Vagina (tissue), 2 donors: ENCODE measurements at places on chromosomes 7 and 10. TPM values are rescaled to one million over a fixed set of nuclear protein-coding genes. Genes with fewer than 3 reads are reported as not detected.

GRCh38 chr7:6398943-6399342 lies 48.8 kb downstream of the DAGLB start:
- H3K27ac ChIP-seq, result peak overlapping the region; percentile 6
- DNase-seq, result no peak
- no peaks in the 10 kb centered on the region for H3K36me3 ChIP-seq
- peaks cover 68% of the 10 kb centered on the region for H3K4me1 ChIP-seq
- H3K27me3 ChIP-seq, result no peaks in the 10 kb centered on the region

GRCh38 chr7:85851571-85852193 lies 664.8 kb upstream of the SEMA3D start:
- no peak for DNase-seq
- H3K4me1 ChIP-seq, result no peaks in the 10 kb centered on the region
- H3K36me3 ChIP-seq, result no peaks in the 10 kb centered on the region
- no peak overlapping the region for H3K4me3 ChIP-seq

DNA sequence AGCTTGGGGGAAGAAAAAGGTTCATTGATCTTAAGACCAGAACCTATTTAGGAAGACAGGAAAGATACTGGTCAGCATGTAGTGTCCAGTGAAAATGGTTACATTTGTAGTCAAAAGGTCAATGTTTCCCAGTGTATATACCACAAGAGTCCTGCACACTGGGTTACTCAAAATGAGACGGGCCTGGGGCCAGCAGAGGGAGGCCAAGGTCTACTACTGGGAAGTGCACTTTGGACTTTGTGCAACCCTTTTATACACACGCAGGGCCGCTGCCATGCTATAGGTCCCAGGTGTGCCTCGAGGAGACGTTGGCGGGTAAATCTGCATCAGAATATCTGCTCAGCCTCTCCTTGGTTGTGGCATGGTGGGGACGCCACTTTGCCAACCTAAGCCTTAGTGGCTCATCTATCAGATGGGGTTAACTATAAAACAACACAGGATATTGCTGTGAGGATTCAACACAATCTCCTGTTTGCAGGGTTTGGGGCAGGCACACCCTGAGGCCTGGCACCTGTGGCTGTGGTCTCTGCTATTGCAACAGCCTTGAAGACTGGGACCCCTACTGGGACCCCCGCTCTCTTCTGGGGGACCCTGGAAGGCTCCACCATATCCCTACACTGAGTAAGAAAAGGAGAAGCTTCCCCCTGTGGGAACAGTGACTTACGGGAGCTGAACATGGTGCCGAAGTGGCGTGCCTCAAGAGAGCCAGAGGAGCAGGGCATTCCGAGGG lies 19.7 kb downstream of the CLRN3 start:
- H3K27me3 ChIP-seq, result no peaks in the 10 kb centered on the region
- H3K4me1 ChIP-seq, result no peaks in the 10 kb centered on the region
- H3K4me3 ChIP-seq, result no peak overlapping the region
- DNase-seq, result peak; percentile 61

DNA sequence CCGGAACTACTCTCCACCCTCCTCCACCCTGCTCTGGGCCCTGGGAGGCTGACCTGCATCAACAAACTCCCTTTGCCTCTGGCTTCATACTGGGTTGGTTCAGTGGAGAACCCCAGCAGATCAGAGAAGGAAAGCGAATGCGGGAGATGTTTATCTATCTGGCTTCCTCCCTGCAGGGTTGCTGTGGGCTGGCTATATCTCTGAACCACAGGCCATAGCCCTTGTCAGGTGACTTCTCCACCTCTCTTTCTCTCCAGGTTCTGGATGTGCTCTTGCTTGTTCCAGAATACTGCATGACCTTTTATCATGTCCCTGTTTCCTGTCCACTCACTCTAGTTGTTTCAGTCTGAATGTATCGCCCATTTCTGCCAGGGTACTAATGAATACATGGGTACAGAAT lies 51.7 kb upstream of the IFRD1 start:
- H3K4me1 ChIP-seq, result no peaks in the 10 kb centered on the region
- no peak for DNase-seq
- no peaks in the 10 kb centered on the region for H3K36me3 ChIP-seq
- H3K27me3 ChIP-seq, result no peaks in the 10 kb centered on the region
- H3K27ac ChIP-seq, result no peak overlapping the region
- no peak overlapping the region for H3K4me3 ChIP-seq

DNA sequence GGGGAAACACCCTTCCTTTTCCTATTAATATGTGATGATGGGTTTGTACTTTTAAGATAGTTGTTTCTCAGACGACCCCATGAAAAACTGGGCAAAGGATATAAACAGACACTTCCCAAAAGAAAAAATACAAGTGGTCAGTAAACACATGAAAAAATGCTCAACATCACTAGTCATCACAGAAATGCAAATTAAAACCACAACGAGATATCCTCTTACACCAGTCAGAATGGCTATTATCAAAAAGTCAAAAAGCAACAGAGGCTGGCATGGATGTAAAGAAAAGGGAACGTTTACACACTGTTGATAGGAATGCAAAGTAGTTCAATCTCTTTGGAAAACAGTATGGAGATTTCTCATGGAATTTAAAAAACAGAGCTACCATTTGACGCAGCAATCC lies 111.4 kb upstream of the ZEB1 start:
- no peaks in the 10 kb centered on the region for H3K4me1 ChIP-seq
- H3K4me3 ChIP-seq, result no peak overlapping the region
- DNase-seq, result no peak
- no peaks in the 10 kb centered on the region for H3K36me3 ChIP-seq

DNA sequence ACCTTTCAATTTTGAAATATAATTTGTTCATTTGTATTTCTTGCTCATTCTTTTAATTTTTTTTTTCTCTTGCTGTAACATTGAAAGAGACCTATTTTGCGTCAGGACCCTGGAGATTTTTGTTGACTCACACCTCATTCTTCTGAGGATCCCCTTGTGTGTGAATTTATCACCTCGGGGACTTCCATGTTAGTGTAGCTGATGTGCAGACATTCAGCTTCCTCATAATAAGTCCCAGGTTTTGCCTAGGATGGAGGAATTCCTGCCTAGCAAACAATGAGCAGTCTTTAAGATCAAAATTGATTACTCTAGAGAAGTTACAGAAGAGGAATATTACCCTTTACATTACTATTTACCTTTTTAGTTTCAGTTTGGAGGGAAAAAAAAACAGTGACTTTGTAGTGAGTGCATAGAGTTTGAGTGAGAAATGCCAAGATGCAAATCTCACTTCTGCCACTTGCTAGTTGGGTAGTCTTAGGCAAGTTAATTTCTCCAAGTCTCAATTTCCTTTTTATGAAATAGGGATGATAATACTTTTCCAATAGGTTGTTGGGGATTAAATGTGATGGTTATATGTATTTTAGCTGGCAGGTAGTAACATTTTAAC lies 14.3 kb downstream of the TES start:
- DNase-seq, result no peak
- H3K4me1 ChIP-seq, result peaks cover 21% of the 10 kb centered on the region
- no peaks in the 10 kb centered on the region for H3K36me3 ChIP-seq

DNA sequence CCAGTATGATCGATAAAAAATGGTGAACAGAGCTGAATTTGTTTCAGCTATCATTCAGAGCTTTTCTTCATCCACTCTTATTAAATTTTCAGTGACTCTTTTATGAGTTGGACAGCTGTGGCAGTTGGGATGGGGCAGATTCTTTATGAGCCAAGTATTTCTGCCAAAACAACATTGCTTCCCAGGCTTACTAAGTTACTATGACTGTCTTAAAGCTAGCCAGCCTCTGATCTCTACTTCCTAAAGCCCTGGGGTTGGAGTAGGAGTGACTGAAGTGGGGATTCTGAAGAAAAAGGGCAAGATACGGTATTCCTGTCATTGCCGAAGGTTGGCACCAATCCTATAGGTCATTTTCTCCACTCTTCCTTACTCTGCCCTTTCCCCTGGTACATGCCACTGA lies 12.7 kb downstream of the RPP30 start:
- H3K36me3 ChIP-seq, result no peaks in the 10 kb centered on the region
- no peaks in the 10 kb centered on the region for H3K4me1 ChIP-seq
- no peak for DNase-seq
- no peak overlapping the region for H3K27ac ChIP-seq
- no peak overlapping the region for H3K4me3 ChIP-seq

VDAC2 gene
- 127 TPM for total RNA-seq

GRCh38 chr7:159271781-159272180 lies 127.1 kb upstream of the VIPR2 start:
- DNase-seq, result no peak
- H3K4me1 ChIP-seq, result no peaks in the 10 kb centered on the region
- no peaks in the 10 kb centered on the region for H3K27me3 ChIP-seq
- H3K36me3 ChIP-seq, result no peaks in the 10 kb centered on the region
- H3K27ac ChIP-seq, result no peak overlapping the region

PAPOLB gene
- not detected for total RNA-seq

- H3K4me3 ChIP-seq, result no peak overlapping the region
- no peak overlapping the region for H3K27ac ChIP-seq
- H3K4me1 ChIP-seq, result no peaks in the 10 kb centered on the region
- H3K27me3 ChIP-seq, result no peaks in the 10 kb centered on the region
- no peak for DNase-seq
- no peaks in the 10 kb centered on the region for H3K36me3 ChIP-seq
Measured at GRCh38 chr7:84088802-84089201, 105.8 kb downstream of the SEMA3A start.

ACSM6 gene
- not detected for total RNA-seq

DNA sequence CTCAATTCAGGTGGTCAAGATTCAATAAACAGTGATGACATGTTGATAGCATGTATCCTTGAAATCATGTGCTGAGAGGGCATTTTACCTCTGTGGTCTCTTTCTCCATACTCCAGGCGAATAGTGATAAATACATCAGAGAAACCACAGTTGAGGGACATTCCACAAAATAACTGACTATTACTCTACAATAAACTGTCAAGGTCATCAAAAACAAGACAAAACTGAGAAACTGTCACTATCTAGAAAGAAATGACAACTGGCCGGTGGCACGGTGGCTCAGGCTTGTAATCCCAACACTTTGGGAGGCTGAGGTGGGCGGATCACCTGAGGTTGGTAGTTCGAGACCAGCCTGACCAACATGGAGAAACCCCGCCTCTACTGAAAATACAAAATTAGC lies 16.2 kb downstream of the SFR1 start:
- H3K36me3 ChIP-seq, result no peaks in the 10 kb centered on the region
- no peaks in the 10 kb centered on the region for H3K4me1 ChIP-seq
- no peak overlapping the region for H3K4me3 ChIP-seq
- H3K27me3 ChIP-seq, result no peaks in the 10 kb centered on the region

AKR1D1 gene
- total RNA-seq, result not detected

NUTM2E gene
- not detected for total RNA-seq

ZDHHC4 gene
- 36.3 TPM for total RNA-seq

GRCh38 chr10:103451831-103452505 lies at the start of gene CALHM2:
Gene CALHM2 (minus strand): TSS chr10:103452370. CDS start chr10:103449941, 2,429 bp downstream.
- H3K36me3 ChIP-seq, result no peaks in the 10 kb centered on the region
- H3K27ac ChIP-seq, result peak within 1 kb of the TSS; percentile 89
- peak within 1 kb of the TSS; percentile 76 for H3K4me3 ChIP-seq
- H3K4me1 ChIP-seq, result peaks cover 51% of the 10 kb centered on the region
- no peak for DNase-seq
- no peaks in the 10 kb centered on the region for H3K27me3 ChIP-seq

- H3K36me3 ChIP-seq, result no peaks in the 10 kb centered on the region
- no peak for DNase-seq
- no peaks in the 10 kb centered on the region for H3K27me3 ChIP-seq
- H3K4me3 ChIP-seq, result no peak overlapping the region
Measured at GRCh38 chr7:17029150-17029549, 147.4 kb upstream of the AGR3 start.

DNA sequence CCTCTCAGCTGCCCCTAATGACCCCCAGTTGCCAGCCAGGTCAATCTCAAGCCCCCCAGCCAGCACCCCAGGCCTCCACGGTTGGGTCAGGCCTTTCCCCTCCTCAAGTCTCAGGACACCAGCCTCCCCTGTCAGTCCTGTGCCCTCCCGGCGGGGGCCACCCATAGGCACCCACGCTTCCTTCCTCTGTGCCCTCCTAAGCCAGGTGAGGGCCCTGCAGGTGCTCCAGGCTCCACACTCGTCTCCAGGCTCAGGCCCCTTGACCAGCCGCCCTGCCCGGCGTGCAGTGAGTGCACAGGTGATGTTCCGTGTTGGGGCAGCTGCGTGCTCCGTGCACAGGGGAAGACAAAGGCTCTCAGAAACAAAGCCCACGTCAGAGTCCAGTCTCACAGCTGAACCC lies 26.8 kb upstream of the ADGRA1 start:
- H3K4me3 ChIP-seq, result no peak overlapping the region
- no peak overlapping the region for H3K27ac ChIP-seq
- H3K4me1 ChIP-seq, result no peaks in the 10 kb centered on the region
- no peaks in the 10 kb centered on the region for H3K27me3 ChIP-seq

DNA sequence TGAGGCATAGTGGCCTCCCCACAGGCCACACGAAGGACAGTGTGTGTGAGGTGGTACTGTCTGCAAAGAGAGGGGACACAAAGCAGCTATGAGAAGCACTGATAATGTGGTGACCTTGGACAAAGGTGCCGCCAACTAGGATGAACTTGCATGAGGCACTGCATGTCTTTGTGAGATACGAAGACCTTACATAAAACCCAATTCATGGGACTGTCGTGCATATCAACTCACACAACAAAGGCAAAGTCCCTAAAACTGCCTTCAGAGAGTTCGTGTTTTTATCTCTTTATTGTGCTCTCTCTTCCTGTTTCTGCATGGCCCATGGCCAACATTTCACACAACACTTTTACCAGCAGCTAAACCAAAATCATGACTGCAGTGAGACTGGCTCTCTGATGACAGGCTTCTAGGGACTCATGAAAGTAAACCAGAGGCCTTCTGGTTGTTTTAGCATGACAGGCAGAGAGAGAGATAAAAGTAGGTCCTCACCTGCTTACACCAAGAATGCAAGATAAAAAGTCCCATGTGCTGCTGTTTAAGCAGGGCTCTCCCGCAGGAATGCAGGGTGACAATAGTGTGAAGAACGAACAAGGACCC lies 347.8 kb downstream of the ELMO1 start:
- no peaks in the 10 kb centered on the region for H3K4me1 ChIP-seq
- H3K27ac ChIP-seq, result no peak overlapping the region
- no peak overlapping the region for H3K4me3 ChIP-seq
- H3K27me3 ChIP-seq, result no peaks in the 10 kb centered on the region
- no peak for DNase-seq

DNA sequence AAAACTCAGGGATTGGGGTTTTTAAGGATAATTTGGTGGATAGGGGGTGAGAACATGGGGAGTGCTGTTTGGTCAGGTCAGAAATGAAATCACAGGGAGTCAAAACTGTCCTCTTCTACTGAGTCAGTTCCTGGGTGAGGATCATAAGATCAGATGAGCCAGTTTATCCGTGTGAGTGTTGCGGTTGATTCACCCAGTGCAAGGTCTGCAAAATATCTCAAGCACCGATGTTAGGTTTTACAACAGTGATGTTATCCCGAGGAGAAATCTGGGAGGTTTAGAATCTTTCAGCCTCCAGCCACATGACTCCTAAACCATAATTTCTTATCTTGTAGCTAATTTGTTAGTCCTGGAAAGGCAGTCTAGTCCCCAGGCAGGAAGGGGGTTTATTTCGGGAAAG lies 31.7 kb upstream of the AGR2 start:
- no peak for DNase-seq
- H3K4me1 ChIP-seq, result no peaks in the 10 kb centered on the region
- H3K27me3 ChIP-seq, result no peaks in the 10 kb centered on the region

SRPK2 gene
- 47.1 TPM for total RNA-seq

- H3K4me1 ChIP-seq, result no peaks in the 10 kb centered on the region
- DNase-seq, result no peak
- no peaks in the 10 kb centered on the region for H3K36me3 ChIP-seq
- no peak overlapping the region for H3K27ac ChIP-seq
- H3K27me3 ChIP-seq, result no peaks in the 10 kb centered on the region
- no peak overlapping the region for H3K4me3 ChIP-seq
Measured at GRCh38 chr7:1342090-1342640, 109.5 kb downstream of the UNCX start.
